ENCODE measurements at places on chromosomes 6 and 20.
A peak's percentile ranks its signal among the peaks of the same experiment; 100 is the strongest.

GRCh38 chr6:127518710-127519468 lies at the start of gene MTCL3:
Gene MTCL3, minus strand, starts transcription at chr6:127519335.
- DNase-seq, result peak; percentile 18

DNA sequence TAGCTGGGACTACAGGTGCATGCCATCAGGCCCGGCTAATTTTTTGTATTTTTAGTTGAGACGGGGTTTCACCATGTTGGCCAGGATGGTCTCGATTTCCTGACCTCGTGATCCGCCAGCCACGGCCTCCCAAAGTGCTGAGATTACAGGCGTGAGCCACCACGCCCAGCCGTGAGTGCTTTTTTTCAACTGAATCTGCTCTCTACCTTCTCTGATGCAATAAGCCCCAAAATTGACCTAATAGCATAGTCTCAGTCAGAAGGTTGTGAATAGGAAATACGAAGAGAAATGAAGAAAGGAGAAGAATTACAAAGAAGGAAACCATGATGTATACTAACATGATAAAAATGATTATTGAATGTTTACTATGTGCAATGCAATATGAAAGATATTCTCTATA lies 33.2 kb downstream of the BEND6 start:
- DNase-seq, result no peak

DNA sequence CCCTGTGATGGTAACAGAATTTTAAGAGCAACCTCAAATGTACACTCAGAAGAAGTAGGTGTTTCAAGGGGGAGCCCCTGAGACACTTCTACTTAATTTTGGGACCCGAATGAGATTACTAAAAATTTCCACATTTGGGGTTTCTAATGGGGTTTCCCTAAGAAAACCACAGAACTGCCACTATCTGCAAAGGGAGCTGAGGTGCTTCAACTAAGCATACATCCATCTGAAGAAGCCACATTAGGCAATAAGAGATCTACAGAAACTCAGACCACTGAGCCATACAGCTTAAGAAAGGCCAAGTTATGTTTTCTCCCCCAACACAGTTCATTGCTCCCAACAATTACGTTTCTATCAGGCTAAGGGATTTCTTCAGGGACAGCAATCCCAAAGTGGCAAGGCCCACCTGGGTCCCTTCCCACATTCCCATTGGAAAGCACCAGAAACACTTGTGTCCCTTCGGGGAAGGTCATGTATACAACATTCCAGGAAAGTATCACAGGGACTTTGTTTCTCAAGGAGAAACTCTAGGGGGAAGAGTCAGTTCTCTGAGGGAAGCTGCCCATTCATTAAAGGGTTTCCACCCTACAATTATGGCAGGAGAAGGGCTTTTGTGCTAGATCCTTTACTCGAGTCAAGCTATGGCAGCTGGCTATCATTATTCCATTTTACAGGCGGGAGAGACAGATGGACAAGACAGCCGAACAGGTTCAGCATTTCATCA lies 5.0 kb downstream of the BCL2L1 start:
- DNase-seq, result no peak

DNA sequence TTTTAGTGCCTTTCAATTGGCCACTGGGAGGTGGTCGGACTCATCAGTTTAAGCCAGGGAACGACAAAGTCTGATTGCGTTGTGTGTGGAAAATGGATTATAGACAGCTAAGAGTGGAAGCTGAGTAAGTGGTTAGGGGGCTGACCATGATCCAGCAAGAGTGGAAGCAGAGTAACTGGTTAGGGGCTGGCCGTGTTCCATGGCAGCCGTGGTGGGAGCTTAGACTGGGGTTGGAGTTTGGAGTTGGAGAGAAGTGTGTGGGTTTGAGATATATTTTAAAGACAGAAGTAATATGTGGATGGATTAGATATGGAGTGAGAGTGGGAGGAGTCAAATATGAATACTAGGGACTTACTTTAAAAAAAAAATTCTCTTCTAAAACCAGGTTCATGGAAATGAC lies 41.7 kb downstream of the LRRN4 start:
- DNase-seq, result no peak

DNA sequence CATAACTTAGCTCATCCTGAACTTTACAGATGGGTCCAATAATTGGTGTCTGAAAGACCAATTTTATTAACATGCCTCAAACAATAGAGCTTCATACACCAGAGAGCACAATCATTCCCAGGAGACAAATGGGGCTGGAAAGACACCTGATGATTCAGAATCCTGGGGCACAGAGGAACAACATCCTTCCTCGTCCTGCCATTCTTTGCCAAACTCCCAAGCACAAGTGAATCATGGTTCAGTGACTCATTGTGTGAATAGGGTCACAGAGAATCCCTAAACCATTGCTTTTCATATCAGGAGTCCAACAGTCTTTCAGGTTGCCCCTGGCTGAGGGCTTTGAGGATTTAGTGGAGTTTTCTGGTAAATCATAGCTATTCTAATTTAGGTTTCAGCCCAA lies 266.4 kb upstream of the BMP2 start:
- DNase-seq, result peak; percentile 9

GRCh38 chr6:104969785-104970581 lies 13.1 kb downstream of the LIN28B start:
- no peak for DNase-seq

- no peak for DNase-seq
Measured at GRCh38 chr6:100404051-100404450, 60.7 kb downstream of the SIM1 start.

- DNase-seq, result no peak
Measured at GRCh38 chr20:21289651-21290050, 13.5 kb upstream of the XRN2 start.

GRCh38 chr20:37416848-37417616 lies 71.1 kb downstream of the SRC start:
- DNase-seq, result no peak

DNA sequence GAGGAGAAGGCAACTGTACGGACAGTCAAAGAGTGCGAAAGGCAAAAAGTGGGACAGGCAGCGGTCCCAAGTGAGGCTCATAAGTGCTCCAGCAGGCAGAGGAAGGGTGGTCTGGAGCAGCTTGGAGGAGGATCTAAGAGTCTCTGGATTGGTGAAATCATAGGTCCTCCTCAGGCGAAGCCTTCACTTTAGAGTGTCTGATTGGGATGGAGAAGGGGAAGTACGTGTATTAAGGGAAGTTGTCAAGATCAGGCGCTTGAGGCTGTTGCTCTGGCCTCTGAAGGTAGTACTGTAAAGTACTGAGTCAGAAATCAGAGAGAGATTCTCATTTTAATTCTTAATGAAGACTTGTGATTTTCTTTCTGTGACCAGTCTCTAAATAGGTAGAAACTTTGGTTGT lies 185.6 kb downstream of the KIF16B start:
- DNase-seq, result no peak

DNA sequence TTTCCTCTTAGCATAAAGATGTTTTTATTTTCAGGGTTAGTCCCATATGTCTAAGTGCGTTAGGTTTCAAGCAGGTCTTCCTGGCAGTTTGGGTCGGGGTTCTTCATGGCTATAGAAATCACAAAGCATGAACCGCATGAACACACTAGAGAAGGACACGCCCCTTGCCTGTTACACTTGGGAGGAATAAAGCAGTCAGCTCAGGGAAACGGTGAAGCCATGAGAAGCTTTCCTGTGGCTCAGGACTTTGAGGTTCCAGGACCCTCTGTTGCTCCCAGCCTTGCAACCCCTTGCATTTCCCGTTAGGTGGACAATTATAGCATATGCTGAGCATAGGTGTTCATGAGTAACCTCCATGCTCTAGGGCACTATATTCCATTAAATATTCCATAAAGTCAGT lies 96.7 kb downstream of the SYCP2 start:
- DNase-seq, result no peak

- DNase-seq, result no peak
Measured at GRCh38 chr6:133577851-133578250, 311.1 kb upstream of the TCF21 start.

DNA sequence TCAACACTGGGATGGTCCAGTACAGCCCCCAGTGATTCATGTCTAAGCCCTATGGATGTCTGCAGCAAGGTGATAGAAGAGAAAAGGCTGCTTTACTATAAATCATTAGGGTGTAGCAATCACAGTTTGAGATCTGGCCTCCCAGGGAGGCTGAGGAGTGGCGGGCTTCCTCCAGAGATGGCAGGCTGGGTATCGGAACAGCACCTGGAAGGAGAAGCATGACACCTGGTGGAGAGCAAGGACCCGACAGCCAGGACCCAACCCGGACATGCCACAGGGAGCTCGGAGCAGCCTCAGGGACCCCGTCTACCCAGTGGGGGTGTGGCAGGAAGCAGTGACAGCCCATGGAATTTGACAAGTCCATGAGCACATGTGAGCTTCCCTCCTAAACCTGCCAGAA lies 114.8 kb upstream of the CD93 start:
- DNase-seq, result no peak

DNA sequence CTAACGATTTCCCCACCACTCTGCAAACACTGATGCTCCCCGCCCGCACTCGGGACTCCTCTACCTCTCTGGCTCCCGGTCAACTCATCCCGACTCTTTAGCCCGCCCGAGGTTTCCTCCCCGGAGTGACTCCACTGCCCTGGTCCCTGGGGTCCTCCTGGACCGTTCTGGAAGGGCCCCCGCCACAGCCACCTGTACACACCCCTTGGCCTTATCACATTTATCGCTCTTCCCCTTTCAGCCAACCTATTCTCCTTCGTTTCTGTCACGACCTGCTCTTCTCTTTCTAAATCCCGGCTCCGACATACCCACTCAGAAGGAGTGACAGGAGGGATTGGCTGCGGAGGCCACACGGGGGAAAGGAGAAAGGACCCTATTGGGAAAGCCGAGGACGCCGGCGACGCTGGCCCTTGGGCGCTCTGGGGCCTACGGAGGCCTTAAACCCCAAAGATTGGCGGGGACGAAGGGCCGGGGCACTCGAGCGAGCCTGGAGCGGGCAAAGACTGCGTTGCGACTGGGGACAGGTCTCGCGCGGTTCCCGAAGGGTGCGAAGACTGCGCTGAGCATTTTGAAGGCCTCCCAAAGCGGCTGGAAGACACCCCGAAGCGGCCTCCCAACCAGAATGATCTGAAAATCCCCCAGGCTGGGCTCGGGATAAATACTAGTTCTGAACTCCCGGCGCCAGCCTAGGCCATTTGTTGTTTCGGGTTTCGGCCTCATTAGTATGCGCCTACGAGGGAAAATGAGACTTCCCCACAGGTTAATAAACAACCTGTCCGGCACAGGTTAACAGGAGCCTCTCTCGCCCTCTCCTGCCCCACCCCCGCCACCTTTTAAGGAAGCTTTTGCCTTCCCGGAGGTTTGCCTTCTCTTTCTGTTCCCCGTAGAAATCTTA lies 9.2 kb downstream of the SIM1 start:
- no peak for DNase-seq

DNA sequence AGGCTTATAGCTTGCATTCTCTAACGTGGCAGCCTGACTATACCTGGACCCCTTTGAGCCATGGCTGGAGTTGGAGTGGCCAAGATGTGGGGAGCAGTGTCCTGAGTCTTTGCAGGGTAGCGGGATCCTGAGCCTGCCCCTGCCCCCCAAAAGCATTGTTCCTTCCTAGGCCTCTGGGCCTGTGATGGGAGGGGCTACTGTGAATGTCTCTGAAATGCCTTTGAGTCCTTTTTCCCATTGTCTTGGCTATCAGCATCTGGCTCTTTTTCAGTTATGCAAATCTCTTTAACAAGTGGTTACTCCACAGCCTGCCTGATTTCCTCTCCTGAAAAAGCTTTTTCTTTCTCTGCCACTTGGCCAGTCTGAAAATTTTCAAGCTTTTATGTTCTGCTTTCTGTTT lies 17.0 kb upstream of the PRL start:
- no peak for DNase-seq

GRCh38 chr6:118101220-118101619 lies 194.2 kb downstream of the SLC35F1 start:
- DNase-seq, result no peak

DNA sequence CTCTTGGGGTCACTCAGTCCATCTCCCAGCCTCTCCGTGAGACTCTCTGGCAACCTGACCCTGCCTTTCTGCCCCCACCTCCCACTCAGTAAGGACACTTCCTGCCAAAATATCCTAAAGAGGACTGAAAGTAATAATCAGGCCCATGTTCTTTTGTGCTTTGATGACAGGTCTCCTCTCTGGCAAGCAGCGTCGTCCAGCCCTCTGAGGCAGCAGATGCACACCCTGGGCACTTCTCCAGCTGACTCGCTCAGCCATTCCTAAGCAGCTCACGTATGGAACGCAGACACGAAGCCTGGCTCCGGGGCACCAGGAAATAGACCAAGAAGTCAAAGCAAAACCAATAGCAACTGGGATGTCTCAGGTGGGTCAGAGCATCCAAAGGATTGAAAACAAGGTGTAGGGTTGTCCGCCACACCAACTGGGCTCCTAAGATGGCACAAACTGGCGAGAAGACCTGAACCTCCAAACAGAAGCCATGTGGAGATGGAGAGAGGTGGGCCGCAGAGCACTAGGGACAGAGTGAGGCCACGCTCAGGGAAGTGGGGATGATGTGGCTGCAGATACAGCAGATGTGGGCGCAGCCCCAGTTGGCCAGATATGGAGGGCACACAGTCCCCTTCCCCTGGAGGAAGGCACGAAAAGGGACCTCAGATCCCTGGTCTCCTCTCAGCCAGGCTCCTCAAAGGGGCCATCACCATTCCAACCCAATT lies 99.3 kb downstream of the PRND start:
- peak; percentile 36 for DNase-seq

DNA sequence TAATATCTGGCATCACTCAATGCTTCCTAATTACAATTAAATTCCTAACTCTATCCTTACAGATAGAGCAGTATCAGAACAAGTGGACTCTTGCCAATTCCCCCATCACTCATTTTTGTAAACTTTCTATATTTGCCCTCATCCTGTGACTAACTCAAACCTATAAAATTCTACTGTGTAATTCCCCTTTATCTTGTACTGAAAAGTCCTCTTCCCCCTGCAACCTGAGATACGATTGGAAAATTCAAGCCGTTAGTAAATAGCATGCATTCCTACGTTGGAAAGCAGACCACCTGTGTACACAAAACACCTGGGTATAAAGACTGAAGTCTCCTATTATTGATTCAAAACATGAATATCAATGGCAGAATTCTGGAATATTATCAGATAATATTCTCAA lies 70.4 kb upstream of the KCNQ5 start:
- DNase-seq, result no peak

- no peak for DNase-seq
Measured at GRCh38 chr20:25015986-25016385, 23.4 kb upstream of the APMAP start.

- no peak for DNase-seq
Measured at GRCh38 chr6:39062014-39062740, 13.6 kb downstream of the GLP1R start.

Data from fibroblast of skin of left quadriceps (primary cell).